ENCODE measurements at places on chromosomes 2 and 18.

GRCh38 chr2:217162533-217162932, 302.7 kb upstream of the TNP1 start:
- peak; percentile 48 for DNase-seq

- DNase-seq, result no peak
Observed at GRCh38 chr18:9742524-9743131, 34.5 kb downstream of the RAB31 start.

- DNase-seq, result no peak
Observed at GRCh38 chr2:234147335-234147861, 96.9 kb downstream of the SPP2 start.

- DNase-seq, result no peak
Observed at GRCh38 chr18:79567481-79568147, 112.0 kb upstream of the CTDP1 start.

- DNase-seq, result no peak
Observed at GRCh38 chr18:2845172-2845571, 1.6 kb upstream of the EMILIN2 start.

DNA sequence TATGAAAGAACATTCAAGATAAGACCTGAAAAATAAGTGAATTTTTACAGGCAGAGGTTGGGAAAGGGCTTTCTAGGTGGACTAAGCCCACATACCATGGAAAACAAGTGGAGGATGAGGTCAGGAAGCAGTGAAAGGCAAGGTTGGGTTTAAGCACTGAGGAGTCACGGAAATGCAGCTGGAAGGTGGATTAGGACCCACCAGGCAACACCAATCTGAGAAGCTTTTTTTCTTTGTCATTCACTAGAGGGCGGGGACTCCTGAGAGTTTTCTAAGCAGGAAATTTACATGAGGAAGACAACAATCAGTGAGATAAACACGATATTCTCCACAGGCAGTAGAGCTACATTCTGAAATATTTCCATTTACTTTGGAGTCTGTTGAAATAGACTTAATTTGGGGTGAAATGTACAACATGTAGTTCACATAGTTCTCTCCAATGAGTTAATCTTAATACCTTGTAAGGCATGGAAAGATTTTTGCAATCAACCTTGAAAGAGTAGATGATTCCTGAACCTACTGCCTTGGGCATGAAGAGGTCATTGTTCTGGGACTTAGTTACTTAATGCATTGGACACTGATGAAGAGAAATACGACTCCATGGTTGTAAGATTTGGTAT, 40.7 kb downstream of the VIT start:
- DNase-seq, result no peak

DNA sequence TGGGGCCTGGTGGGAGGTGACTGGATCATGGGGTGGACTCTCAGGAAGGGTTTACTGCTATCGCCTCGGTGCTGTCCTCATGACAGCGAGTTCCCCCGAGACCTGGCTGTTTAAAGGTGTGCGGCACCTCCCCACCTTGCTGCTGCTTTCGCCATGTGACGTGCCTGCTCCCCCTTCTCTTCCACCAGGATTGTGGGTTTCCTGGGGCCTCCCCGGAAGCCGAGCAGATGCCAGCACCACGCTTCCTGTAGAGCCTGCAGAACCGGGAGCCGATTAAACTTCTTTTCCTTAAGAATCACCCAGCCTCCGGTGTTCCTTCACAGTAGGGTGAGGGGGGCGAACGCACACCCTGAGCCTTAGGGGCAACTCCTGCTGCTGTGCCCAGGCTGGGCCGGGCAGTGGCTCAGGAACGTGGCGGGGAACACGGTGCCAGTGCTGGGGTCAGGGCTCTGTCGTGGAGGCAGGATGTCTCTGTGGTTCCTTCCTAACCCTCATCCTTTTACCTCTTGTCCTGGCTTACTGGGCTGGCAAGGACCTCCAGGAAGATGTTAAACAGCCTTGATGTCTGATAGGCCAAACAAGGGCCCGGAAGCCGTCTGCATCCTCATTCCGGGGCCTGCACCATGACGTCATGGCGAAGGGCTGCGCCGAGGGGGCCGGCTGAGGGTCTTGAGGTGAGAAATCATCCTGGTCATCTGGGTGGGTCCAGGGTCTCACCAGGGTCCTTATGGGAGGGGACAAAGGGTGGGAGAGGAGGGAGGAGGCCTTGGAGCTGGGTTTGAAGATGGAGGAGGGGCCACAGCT, 12.7 kb downstream of the NEU4 start:
- DNase-seq, result no peak

DNA sequence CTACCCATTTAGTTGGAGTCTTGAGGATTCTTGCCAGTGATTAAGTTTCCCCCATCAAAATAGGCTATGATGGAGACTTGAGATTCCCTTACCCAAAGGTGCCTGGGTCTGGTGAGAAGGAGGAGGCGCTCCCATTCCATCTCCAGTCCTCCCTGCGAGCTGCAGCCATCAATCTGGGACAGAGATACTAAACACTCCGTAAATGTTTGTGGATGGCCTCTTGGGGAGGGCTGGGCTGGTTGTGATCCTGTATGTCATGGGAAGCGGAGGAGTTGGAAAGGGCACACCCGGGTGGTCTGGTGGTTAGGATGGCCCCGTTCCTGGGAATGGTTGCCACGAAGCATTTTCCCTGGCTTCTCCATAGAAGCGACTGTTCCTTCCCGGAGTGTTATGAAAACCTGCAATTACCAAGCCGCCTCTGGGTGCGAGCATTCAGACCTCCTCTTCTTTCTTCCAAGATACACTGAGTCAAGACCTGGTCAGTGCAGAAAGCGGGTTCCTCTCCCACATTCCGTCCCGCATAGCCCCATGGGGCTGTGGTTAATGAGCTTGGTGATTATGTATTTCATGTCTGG, 196.9 kb downstream of the CTIF start:
- DNase-seq, result no peak

- no peak for DNase-seq
Observed at GRCh38 chr2:191178806-191179514, 28.2 kb upstream of the STAT4 start.

DNA sequence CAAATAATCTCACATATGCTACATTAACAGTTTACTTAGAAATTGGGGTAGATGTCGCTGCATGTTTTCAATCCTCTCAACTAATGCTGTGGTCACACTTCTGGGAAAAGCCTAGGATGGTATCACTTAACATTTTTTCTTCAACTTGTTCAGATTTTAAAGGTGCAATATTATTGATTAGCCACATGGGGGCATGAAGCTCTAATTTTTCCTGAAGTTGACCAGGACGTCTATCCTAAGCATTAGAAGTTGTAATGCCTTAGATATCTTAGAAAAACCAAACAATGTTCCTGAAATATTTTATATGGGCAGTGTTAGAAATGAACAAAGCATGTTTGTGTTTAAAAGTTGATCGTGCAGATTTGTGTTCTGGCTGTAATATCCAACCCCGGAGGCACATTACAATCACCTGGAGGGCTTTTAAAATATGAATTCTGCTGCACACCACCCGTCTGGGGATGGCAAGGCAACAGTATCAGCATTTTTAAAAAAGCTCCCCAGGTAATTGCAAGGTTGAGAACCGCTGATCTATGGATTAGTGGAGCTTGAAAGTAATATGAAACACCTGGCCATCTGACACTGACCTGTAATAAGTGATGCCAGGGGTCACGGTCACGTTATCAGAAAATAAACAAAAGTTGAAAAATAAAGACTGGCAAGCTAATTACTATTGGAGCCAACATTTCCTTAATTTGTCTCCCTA, 100.5 kb upstream of the LMAN1 start:
- DNase-seq, result no peak

GRCh38 chr2:135096665-135097446, 44.8 kb downstream of the RAB3GAP1 start:
- DNase-seq, result no peak

DNA sequence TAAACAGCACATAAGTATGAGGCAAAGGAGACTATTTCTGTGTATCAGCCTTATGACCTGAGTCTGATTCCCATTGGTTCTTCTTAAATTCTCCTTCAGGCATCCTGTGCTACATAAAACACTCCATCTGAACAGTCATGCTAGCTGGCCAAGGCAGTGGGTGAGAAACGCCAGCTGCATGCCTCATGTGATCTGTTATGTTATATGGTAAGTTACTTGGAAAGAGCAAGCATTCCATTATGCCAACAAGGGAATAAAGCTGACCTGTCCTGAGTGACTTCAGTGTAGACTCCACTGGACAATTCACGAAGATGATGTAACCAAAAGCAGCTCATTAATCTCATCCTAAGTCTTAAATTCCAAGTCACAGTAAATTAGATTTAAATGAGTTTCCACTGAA, 216.5 kb upstream of the FN1 start:
- DNase-seq, result no peak

DNA sequence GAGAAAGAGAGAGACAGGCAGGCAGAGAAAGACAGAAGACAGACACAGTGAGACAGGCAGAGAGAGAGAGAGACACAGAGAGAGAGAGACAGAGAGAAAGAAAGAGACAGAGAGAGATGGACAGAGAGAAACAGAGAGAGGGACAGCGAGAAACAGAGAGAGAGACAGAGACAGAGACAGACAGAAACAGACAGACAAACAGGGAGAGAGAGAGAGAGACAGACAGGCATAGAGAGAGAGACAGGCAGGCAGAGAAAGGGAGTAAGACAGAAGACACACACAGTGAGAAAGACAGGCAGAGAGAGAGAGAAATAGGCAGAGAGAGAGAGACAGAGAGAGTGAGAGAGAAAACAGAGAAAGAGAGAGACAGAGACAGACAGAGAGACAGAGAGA, 105.3 kb upstream of the ANKRD30BL start:
- DNase-seq, result no peak

GRCh38 chr2:240432430-240432819, 3.0 kb upstream of the GPC1 start:
- no peak for DNase-seq

DNA sequence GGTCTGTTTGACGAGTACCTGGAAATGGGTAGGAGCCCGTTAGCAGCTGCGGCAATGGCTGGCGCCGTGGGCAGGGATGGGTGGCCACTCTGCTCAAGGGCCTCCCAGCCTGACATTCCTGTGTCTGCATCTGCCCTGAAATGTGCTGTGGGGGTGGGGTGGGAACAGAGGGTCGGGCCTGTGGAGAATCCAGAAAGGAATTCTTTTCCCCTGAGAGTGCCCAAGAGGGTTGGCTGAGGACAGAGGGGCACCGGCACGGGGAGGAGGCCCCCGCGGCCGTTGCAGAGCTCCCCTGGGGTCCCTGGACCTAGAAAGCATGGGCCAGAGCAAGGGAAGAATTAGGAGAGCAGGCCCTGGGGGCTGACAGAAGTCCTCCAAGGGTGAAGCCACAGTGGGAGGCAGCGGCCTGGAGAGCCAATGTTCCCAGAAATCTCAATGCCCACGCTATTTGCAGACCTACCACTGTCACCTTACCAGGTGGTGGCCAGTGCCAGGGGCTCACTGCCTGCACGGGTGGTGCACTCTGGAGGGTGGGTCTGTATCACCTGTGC, 27.8 kb downstream of the ANO7 start:
- DNase-seq, result no peak

- DNase-seq, result no peak
Observed at GRCh38 chr2:170207901-170208300, 30.0 kb downstream of the MYO3B start.

DNA sequence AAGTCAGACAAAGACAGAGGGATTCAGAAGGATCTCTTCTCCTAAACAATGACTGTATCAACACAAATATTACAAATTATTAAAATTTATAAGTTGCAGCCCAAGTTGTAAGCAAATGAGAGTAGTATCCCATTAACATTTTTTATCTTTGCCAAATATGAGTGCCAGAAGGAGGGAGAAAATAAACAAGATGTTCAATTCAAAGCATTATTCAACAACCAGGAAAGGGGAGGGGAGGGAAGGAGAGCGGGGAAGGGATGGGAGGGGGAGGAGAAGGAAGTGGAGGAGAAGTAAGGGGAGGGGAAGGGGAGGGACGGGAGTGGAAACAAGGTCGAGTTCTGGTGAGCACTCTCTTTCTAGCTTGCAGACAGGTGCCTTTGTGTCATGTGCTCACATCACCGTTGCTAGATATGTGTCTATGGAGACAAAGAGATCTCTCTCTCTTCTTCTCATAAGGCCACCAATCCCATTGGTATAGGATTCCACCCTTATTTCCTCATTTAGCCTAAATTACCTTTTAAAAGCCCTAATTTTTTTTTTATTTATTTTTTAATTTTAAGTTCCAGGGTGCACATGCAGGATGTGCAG, 679.6 kb upstream of the CHAC2 start:
- DNase-seq, result no peak

DNA sequence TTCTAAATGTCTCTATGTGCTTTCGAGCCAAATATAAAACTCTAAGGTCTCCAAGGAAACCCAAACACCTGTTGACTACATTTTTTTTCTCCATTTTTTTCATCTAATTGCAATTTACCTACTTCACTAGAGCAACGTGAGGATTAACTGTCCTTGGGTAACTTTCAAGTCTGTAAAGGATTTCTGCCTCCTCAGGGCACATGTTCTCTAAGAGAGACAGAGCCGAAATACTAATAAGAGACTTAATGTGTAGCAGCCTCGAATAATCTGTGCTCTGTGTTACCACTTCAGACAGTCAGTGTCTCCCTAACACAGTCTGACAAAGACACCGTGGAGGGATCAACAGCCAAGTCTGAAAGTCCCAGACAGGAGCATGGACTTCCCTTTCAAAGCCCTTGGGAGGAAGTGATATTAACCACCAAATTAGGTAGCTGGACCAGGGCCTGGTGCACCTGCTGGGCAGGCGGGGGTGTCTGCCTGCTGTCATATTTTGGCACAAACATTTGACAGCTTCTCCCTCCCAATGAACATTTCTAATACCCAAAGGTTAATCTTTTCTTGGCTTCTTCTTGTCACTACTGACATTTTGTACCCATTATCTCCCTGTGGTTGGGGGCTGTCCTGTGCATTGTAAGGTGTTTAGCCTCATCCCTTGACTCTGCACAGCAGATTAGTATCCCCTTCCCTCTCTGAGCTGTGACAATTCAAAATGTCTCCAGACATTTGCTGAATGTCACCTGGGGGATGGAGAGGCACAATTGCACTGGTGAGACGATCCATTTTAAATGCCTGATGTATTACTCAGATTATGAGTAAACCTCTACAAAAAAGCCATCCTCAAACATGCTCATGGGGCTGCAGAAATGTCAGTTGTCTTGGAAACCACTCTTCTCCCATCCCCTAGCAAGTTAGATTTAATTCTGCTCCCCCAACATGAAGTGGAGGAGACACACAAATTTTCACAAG, 45.7 kb upstream of the LYPD1 start:
- no peak for DNase-seq

GRCh38 chr2:204226305-204226880, 289.8 kb downstream of the ICOS start:
- DNase-seq, result no peak

DNA sequence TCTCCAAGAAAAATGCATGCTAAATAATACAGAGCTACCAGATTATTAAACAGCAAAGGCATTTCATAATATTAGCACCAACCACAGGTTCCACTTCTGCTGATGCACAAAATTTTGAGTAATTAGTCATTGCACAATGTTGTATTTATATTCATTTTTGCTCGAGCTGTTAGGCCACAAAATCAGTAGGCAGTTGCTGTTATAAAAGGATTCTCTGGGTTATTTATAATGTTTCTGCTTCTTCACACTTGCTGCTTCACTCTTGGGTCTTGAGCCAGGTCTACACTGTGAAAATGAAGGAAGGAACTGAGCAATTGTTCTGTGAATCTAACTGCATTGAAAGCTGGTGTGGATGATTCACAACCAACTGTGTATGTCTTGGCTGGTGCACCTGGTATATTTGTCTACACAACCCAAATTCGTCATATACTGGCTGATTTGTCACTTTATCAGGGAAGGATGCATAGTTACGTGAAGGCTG, 38.3 kb downstream of the MRPL33 start:
- no peak for DNase-seq

- no peak for DNase-seq
Observed at GRCh38 chr2:191927991-191928390, 81.1 kb upstream of the CAVIN2 start.

GRCh38 chr2:46229134-46230063, 67.8 kb upstream of the EPAS1 start:
- no peak for DNase-seq
